Neural progenitor cell (in vitro differentiated cells): ENCODE measurements at places on chromosomes 16 and 17.

- peak; percentile 80 for DNase-seq
Observed at GRCh38 chr17:46862949-46863348, 11.6 kb downstream of the WNT9B start.

DNA sequence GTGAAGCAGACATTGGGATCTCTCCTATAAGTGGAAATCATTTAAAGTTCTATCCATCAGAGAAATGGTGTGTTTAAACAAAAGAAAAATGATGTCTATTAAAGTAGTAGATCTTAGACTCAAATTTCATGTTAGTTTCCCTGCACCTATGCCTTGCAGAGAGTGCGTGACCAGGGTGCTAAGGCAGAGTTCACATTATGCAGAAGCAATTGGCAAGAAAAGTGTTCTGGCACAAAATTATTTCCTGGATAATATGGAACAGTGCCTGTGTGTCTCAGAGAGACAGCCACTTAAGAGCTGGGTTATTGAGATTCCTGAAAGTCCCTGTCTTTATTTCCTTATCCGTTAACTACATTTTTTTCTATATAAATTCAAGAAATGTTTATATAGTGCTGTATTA, 457.0 kb downstream of the CDH8 start:
- DNase-seq: no peak

DNA sequence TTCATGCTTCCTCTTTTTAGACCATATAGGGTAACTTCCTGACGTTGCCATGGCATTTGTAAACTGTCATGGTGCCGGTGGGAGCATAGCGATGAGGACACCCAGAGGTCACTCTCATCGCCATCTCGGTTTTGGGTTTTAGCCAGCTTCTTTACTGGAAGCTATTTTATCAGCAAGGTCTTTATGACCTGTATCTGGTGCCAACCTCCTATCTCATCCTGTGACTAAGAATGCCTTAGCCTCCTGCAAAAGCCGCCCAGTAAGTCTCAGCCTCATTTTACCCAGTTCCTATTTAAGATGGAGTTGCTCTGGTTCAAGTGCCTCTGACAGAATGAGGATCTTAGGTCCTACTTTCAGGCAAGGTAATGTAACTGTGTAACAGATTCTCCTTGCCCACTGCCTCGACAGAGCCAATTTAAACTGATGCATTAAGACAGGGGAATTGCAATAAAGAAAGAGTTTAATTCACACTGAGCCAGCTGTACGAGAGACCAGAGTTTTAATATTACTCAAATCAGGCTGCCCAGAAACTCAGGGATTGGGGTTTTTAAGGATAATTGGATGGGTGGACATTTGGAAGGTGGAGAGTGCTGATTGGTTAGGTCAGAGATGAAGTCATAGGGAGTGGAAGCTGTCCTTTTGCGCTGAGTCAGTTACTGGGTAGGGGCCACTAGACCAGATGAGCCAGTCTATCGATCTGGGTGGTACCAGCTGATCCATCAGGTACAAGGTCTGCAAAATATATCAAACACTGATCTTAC, 59.9 kb upstream of the ATF7IP2 start:
- no peak for DNase-seq

DNA sequence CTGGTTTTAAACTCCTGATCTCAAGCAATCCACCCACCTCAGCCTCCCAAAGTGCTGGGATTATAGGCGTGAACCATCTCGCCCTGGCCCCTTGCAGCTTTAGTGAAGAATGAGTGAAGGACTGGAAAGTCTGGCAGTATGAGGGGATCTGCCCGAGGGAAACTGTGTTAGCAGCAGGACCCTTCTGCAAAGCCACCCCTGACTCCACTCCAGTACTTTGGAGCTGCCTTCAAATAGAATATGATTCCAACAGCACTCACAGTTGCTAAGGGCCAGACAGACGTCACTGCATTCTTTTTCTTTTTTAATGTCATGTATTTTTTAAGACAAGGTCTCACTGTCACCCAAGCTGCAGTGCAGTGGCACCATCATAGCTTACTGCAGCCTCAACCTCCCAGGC, 52.3 kb downstream of the KPNA2 start:
- no peak for DNase-seq

DNA sequence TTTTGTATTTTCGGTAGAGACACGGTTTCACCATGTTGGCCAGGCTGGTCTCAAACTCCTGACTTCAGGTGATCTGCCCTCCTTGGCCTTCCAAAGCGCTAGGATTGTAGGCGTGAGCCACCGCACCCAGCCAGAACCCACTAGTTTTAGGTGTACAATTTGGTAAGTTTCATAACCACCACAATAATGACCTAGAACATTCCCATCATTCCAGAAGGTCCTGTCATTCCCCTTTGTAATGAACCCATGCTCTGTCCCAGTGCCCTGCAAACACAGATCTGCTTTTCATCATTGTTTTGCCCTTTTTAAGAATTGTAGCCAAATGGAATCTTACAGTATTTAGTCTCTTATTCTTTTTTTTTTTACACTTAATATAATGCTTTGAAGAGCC, 35.6 kb upstream of the IRF8 start:
- DNase-seq: no peak

DNA sequence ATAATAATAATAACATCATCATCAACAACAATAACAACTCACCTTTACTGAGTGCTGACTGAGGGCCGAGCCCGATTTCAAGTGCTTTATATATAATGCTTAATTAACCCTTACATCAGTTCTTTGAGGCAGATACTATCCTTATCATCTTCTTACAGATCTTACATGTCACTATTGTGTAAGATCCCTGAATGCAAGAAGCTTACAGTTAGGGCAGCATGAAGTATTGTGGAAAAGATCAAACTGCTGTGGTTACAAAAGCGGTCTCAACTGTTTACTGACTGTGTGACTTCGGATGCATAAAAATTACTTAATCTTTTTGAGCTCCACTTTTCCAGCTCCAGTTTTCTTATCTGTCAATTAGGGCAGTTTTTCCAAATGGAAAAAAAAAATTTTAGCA, 3.3 kb downstream of the VAT1 start:
- no peak for DNase-seq

GRCh38 chr16:80924372-80924978, 82.2 kb downstream of the CMC2 start:
- peak; percentile 80 for DNase-seq

- DNase-seq: no peak
Observed at GRCh38 chr16:87778476-87778829, 12.7 kb upstream of the KLHDC4 start.

DNA sequence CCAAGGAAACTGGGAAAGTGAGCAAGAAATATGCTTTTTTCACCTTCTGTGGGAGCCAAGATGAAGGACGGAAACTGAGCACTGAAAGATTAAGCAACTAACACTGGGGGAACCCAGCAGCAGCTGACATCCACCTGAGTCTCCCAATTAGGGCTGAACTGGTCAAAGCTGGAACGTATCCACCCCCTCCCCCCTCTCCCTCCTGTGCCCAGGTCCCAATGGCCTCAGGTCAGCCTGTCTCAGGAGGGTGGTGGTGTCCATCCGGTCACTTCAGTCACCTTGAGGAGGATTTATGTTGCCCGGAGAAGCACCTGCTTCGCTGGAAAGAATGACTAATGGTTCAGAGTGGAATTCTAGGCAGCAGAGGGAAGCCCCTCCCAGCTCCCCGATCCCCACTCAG, 10.0 kb downstream of the PEMT start:
- DNase-seq: no peak

GRCh38 chr17:27945333-27945616, 52.1 kb upstream of the LYRM9 start:
- no peak for DNase-seq

GRCh38 chr17:28912281-28912937, 9.5 kb upstream of the DHRS13 start:
- DNase-seq: no peak

DNA sequence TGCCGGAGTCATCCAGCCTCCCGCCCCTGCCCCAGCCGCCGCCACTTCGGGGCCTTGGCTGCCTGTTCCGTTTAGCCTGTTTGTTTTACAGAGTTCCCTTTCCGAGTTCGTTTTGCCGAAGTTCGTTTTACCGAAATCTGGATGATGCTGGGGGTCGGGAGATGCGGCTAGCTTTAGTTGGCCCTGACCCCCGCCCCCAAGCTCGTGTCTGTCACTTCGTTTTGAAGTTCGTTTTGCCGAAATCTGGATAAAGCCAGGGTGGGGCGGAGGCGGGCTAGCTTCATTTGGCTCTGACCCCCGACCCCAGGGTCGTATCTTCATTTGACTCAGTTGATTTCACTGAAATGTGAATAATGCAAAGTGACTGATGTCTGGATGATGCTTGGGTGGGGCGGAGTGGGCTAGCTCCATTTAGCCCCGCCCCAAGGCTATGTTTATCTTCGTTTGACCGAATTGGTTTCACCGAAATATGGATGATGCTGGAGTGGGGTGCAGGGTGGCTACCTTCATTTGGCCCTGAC, 591 bp downstream of the PSMD7 start:
- DNase-seq: peak; percentile 25

GRCh38 chr16:11218604-11218962, 37.4 kb downstream of the SOCS1 start:
- no peak for DNase-seq
